ENCODE measurements at places on chromosomes 4 and X.

DNA sequence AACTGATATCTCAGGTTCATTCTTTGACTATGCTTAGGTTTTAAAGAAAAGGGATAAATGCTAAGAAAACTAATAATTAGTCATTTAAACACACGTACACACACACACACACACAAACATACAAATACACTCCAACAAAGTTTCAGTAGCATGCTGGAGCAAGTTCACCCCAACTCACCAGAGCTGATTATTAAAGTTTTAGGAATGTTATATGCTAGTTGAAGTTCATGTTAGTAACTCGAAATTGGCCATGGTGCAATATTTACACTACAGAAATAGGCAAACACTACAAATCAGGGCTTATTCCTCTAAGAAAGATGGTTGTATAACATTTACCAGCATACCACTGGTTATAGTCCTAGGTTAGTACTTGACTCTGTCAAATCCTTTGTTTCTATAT is 384.0 kb upstream of the DIPK2B start:
- no peak for DNase-seq

- no peak for DNase-seq
Measured at GRCh38 chr4:8112672-8113071, 45.9 kb downstream of the ABLIM2 start.

DNA sequence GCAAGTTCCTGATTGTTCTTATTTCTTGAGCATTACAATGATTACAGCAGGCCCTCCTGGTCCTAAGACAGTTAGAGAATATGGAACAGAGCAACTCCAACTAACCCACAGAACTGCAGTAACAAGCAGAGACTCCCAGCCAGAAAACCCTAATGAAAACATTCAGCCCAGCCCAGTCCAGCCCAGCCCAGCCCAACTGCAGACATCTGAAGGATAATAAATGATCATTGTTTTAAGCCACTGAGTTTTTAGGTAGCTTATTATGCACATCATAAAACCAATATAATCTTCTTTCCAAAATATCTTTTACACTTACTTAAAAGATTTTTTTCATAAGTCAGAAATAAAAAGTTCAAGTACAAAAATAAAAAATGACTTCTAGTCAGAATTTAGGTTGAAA is 51.3 kb downstream of the SPOCK3 start:
- DNase-seq = no peak

DNA sequence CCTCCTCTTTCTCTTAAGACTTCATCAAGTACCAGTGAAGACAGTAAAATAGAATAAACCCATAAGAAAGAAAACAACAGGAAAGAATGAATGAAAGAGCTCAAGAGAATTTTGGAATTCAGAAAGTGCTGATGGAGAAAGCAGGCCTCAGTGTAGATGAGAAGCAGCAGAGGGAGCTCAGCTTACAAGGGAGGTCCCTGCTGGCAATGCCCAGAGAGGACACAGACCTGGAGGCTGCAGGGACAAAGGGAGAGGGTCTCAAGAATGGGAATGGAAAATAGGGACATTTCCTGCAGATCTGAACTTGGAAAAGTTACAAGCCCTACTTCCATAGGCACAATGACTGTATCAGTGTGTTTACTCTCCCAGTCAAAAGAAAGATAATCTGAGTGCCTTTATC is 64.5 kb upstream of the MAGEA10 start:
- DNase-seq = no peak

GRCh38 chrX:100673397-100673953 is 29.5 kb downstream of the SRPX2 start:
- DNase-seq = peak; percentile 47

DNA sequence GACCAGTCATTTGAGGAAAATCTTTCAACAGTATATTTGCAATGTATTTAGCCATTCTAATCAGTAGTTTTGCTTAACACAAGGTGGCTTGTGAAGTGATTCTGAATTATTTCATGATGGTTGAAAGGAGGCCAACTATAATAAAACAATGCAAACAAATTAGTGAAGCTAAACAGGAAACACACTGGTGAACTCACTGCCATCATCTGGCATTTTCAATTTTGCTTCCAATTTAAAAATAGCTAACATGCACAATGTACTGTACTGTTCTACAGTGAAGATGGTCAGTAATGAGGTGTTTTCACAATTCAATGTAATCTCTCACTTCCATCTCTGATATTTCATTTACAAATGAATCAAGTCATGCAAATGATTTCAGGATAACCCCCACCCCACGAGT is 31.1 kb downstream of the PGRMC2 start:
- no peak for DNase-seq

GRCh38 chr4:120939693-120940092 is 17.2 kb upstream of the PRDM5 start:
- no peak for DNase-seq

DNA sequence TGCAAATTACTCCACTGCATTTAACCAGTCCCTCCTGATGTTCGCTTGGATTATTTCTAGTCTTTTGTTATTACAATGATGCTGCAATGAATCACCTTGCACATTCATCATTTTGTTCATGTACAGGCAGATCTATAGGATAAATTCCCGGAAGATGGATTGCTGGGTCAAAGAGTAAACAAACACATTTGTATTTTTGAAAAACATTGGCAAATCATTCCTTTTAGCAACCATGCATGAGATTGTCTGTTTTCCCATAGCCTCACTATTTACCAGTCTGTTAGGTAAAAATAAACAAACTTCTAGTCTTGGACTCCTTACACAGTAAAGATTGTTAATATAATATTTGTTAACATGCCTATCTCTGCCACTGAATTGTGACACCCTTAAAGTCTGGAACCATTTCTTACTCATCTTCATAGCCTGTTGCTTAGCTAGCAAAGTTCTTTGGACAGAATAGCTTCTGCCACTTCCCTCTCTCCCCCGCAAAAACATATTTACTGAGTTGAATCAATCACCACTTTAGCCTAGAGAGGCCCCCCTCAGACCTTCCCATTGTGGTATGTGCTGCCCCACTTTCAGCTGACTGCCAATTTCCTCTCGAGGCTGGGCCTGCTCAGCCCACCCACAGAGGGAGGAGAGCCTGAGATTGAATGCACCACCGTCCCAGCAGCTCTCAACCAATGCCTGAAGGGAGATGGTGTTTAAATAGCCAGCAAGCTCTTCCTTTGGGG is 108.4 kb upstream of the ATXN3L start:
- DNase-seq = peak; percentile 44

DNA sequence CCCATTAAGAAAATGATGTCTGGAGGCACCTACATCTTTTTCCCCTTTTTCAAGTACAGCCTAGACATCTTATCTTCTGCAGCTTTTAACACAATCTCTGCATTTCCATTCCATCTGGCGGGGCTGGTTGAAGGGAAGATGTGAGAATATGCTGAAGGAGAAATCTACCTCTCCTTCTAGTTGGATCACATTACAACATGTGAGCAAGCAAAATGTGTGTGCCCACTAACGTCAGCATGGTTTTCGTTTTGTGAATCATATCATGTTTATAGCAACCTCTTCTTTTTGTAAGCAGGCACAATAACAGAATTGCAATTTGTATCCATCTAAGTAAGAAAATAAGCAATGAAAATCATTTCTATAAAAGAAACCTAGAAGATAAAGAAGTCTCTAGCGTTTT is 28.9 kb upstream of the MID1 start:
- no peak for DNase-seq

GRCh38 chr4:123631786-123632692 is 235.4 kb downstream of the SPRY1 start:
- no peak for DNase-seq
